ENCODE measurements at places on chromosomes 5 and 9. TPM values are rescaled to one million over a fixed set of nuclear protein-coding genes. Genes with fewer than 3 reads are reported as not detected.
A peak's percentile ranks its signal among the peaks of the same experiment; 100 is the strongest.

DNA sequence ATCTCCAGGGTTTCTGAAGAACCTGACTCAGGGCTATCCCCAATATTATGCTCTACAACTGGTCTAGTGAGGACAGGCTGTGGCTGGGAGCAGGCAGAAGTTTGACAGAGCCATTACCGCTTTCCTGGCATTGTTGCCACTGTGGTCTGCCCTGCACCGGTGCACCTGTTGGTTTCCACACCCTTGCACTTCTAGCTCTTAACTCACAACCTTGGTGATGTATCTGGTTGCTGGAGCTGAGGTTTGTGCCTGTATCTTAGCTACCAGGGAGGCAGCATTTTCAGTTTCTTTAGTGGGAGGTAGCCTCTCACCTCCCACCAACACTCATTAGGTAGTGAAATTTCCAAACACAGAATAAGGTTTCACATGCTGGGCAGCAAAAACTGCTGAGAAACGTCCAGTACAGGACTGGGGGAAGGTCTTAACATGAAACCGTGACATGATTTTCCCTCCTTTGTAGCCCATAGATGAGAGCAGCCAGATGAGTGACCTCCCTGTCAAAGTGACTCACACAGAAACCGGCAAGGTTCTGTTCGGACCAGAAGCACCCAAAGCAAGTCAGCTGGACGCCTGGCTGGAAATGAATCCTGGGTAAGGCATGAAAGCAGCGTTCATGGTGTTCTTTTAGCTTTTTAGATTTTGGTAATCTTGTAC lies 57.7 kb downstream of the SMARCA2 start:
- DNase-seq: no peak
- peaks cover 5% of the 10 kb centered on the region for H3K4me1 ChIP-seq
- peaks cover 20% of the 10 kb centered on the region for H3K36me3 ChIP-seq
- no peak overlapping the region for H3K27ac ChIP-seq
- no peaks in the 10 kb centered on the region for H3K27me3 ChIP-seq

DNA sequence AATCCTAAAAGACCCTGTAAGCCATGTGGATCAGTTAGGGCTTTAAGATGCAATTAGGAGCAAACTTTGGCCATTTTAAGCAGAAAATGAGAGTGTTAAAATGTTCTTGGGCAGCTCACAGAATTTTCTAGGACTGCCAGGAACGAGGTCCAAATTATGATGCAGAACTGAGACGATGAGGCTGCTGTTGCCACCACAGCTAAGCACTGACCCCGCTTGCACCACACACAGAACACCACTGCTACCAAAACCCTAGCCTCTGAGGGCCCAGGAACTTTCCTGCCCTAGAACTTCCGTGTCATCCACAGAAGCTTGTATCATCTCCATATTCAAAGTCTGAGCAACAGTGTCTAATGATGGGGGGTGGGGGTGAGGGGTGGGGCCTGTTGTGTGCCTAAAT lies 41.0 kb upstream of the PCSK1 start:
- no peaks in the 10 kb centered on the region for H3K36me3 ChIP-seq
- no peak for DNase-seq
- H3K27ac ChIP-seq: no peak overlapping the region
- H3K27me3 ChIP-seq: peaks cover 9% of the 10 kb centered on the region
- no peaks in the 10 kb centered on the region for H3K4me1 ChIP-seq

DNA sequence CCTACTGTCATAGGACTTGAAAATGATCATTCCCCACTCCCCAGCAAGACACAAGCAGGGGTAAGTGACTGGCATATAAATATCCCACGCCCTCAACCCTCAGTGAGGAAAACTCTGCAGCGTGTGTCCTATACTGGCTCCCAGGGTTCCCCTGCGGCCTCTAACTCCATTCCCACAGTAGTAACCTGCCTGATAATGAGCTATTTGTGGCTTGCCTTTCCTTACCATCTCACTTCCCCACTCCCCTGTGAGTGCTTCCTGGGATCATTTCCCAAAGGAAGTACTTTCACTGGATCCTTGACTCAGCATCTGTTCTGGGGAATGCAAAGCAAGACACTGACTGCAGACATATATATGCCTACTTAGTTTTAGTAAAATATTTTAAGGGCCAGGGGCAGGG lies 14.3 kb downstream of the CDC14B start:
- H3K4me3 ChIP-seq: no peak overlapping the region
- H3K27ac ChIP-seq: no peak overlapping the region
- DNase-seq: no peak
- no peaks in the 10 kb centered on the region for H3K4me1 ChIP-seq
- peaks cover 34% of the 10 kb centered on the region for H3K27me3 ChIP-seq

The CFAP157 gene
- not detected for total RNA-seq

The SPATA31C1 gene
- not detected for total RNA-seq

DNA sequence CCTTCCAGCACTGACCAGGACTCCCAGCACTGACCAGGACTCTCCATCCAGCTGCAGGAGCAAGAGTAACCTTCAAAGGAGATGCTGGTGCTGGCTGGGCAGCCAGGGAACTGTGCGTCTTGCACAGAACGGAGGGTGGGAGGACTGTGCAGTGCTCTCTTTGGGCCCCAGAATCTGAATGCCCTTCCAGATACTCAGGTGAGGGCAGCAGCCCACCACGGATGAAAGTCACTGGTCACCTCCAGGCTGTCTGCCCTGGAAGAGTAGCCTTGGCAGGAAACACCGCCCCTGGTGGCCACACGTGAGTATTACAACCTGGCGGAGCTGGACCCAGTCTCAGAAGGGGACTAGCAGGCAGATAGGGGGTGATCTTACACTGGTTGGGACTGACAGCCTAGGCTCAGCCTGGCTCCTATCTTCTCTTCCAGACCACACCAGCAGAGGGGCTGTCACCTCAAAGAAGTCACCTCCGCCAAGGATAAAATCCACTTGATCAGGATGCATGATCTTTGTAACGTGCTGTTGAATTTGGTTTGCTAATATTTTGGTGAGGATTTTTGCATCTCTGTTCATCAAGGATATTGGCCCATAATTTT lies 4.8 kb upstream of the SARDH start:
- DNase-seq: peak; percentile 73
- no peaks in the 10 kb centered on the region for H3K36me3 ChIP-seq
- no peak overlapping the region for H3K27ac ChIP-seq
- H3K4me3 ChIP-seq: no peak overlapping the region
- peaks cover 5% of the 10 kb centered on the region for H3K4me1 ChIP-seq

DNA sequence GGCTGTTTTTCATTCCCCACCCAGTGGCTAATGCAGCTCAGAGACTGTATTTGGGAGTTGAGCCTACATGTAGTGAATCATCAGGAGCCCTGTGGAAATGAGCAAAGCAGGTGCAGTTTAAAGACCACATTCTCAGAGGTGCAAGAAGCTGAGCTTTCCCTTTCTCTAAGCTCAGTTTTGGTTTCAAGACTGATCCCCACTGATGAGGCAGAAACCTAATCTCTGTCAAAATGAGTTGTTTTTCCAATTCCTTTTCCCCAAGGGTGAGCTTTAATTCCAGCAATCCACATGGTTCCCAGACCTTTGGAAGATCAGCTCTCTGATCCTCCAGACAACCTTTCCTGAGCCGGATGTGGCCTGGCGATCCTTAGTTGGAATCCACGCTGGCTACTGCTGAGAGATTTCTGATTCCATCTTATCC lies 420.5 kb downstream of the EBF1 start:
- no peak for DNase-seq
- no peaks in the 10 kb centered on the region for H3K27me3 ChIP-seq
- H3K27ac ChIP-seq: no peak overlapping the region
- H3K4me3 ChIP-seq: no peak overlapping the region

The PHYHD1 gene
- 0.52 TPM for total RNA-seq

The FGF1 gene
- total RNA-seq: not detected

DNA sequence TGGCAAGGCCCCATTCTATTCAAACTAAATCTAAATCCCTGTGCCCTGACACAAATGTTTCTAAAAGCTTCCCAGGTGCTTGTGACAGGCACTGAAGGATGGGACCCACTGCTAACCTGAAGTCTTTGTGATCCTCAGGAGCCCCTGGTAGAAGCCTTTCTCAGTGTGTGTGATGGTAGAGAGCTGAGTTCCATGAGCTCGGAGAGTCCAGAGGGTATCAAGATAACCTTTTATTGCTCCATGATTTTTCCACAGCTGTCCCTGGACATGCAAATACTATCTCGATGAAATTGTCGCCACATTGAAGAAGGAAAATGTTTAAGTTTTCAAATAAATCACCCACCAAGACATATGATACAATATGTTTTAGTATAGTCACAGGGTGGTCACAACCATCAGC lies 7.7 kb downstream of the CAST start:
- no peak overlapping the region for H3K27ac ChIP-seq
- no peak for DNase-seq
- peaks cover 23% of the 10 kb centered on the region for H3K4me1 ChIP-seq
- no peak overlapping the region for H3K4me3 ChIP-seq
- no peaks in the 10 kb centered on the region for H3K27me3 ChIP-seq
- peaks cover 7% of the 10 kb centered on the region for H3K36me3 ChIP-seq

DNA sequence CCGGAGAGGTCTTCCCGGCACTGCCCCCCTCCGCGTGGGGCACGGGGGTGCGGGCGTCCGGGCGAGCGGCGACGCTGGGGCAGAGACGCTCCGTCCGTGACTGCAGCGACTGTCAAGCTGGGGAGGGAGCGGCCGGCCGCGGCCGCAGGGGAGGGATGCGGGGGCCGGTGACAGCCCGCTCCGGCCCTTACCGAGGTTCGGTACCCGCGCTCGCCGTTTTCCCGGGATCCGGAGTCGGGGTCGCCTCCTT lies 400 bp downstream of the KDM4C start:
- H3K27ac ChIP-seq: peak overlapping the region; percentile 90
- H3K27me3 ChIP-seq: peaks cover 6% of the 10 kb centered on the region
- H3K4me1 ChIP-seq: peaks cover 23% of the 10 kb centered on the region

- no peak for DNase-seq
- H3K36me3 ChIP-seq: no peaks in the 10 kb centered on the region
- no peak overlapping the region for H3K27ac ChIP-seq
- no peaks in the 10 kb centered on the region for H3K27me3 ChIP-seq
Measured at GRCh38 chr5:56414066-56414465, 180.9 kb upstream of the ANKRD55 start.

The SUSD1 gene
- 3.8 TPM for total RNA-seq

GRCh38 chr9:14746626-14747025 lies 24.1 kb upstream of the CER1 start:
- H3K27ac ChIP-seq: no peak overlapping the region
- H3K36me3 ChIP-seq: no peaks in the 10 kb centered on the region
- peaks cover 31% of the 10 kb centered on the region for H3K27me3 ChIP-seq
- H3K4me1 ChIP-seq: peaks cover 6% of the 10 kb centered on the region
- DNase-seq: no peak

The TAF11L10 gene
- total RNA-seq: not detected

DNA sequence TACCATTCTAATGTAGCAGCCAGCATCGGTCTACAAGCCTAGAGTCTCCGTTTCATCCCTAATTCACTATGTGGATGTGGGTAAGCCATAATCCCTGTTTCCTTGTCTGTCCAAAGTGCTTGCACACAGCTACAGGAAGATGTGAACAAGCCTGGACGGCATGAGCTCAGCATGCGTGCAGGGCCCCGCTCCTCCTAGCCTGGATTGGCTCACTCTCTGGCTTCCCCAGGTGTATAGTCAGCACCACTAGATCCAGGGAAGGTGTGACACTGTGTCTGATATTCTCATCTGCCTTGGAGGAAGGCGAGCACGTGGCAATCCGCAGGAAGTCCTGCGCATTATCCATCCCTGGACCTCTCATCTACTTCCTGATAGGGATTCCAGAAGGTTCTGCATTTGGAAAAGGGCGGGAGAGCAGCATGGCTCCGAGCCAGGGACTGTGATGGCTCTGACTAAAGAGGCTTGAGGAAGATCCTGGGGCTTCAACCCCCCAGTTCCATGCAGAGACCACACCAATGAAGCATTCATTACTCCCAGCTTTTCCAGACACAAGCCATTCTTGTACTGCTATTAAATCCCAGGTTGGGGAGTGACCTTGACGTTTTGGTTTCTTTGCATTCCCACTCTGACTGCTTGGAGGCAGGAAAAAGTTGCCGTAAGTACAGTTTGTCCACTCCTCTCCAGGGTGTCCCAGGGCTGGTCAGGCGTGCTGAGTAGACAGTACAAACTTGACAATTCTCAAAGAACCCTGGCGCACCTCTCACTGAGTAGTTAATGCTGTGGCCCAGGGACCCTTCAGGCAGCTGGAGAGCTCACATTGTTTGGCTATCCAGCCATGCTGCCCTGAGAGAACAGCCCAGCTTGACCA lies 65.6 kb downstream of the PSD2 start:
- H3K27ac ChIP-seq: no peak overlapping the region
- H3K4me3 ChIP-seq: no peak overlapping the region
- DNase-seq: no peak
- H3K4me1 ChIP-seq: no peaks in the 10 kb centered on the region
- no peaks in the 10 kb centered on the region for H3K36me3 ChIP-seq

DNA sequence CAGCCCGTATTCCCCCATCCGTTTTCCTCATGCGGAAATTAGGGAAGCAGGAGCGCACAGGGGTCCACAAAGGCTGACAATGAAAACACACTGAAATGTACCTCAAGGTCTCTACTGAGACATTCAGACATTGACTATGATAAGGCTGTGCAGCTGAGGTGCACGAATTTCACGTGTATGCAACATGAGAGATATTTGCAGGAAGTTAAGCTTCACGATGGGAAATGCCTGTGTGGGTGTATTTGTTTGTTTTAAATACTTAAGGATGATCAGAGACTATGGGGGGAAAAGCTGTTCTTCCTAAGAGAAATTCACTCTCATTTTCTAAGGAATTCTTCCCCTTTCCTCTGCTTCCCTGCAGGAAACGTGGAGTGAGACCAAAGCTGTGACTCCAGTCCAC lies 2.6 kb upstream of the SPATA31E1 start:
- no peaks in the 10 kb centered on the region for H3K4me1 ChIP-seq
- H3K4me3 ChIP-seq: no peak overlapping the region
- no peaks in the 10 kb centered on the region for H3K36me3 ChIP-seq
- H3K27me3 ChIP-seq: peaks cover 13% of the 10 kb centered on the region

DNA sequence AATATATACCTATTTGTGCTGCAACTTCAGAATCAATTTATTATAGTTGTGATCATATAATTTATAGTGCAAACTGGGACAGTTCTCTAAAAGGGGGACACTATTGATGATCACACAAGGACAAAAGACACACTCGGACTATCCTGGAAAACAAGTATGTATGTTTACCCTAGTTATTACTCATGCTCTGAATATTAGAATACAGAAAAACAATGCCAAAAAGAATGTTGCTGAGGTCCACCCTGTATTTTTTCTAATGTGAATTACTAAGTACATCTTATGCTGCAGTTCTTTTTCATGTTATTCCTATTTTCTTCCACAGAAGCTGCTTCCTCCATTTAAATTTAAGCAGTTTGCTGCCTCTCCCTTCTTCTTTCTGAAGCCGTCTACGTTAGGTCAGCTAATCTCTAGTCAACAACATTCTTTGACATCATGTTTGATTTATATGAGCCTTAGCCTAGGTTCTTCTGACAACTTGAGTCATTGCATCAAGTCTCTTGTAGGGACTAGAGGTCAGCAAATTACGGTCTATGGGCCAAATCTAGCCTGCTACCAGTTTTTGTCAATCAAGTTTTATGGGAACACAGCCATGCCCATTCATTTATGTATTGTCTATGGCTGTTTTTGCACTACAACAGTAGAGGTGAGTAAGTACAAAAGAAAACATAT lies 40.1 kb upstream of the PPP3R2 start:
- no peak overlapping the region for H3K27ac ChIP-seq
- no peaks in the 10 kb centered on the region for H3K36me3 ChIP-seq
- no peak for DNase-seq
- no peak overlapping the region for H3K4me3 ChIP-seq

The PCDH1 gene
- total RNA-seq: not detected

GRCh38 chr9:132239999-132240840 lies 78.4 kb downstream of the NTNG2 start:
- DNase-seq: no peak
- no peaks in the 10 kb centered on the region for H3K36me3 ChIP-seq

Measured in activated naive CD8-positive, alpha-beta T cell treated with anti-CD3 and anti-CD28 coated beads for 36 hours (primary cell).